RPMI7951 (cell line): ENCODE measurements at places on chromosomes 2 and 18. TPM values are rescaled to one million over a fixed set of nuclear protein-coding genes. Genes with fewer than 3 reads are reported as not detected.

CIB4 gene
- not detected in 2 replicates for total RNA-seq

LYG1 gene
- 0.49 and 2.4 TPM in 2 replicates for total RNA-seq

CHN1 gene
- total RNA-seq, result 131 and 163 TPM in 2 replicates

GYPC gene
- 185 and 192 TPM in 2 replicates for total RNA-seq

AOX1 gene
- total RNA-seq, result 26.8 and 27.5 TPM in 2 replicates

PTPN4 gene
- total RNA-seq, result 19.2 and 21.1 TPM in 2 replicates

B3GNT7 gene
- 0.49 and 0.60 TPM in 2 replicates for total RNA-seq

SERPINB4 gene
- not detected in 2 replicates for total RNA-seq

FBLN7 gene
- total RNA-seq, result 10.2 and 10.4 TPM in 2 replicates

ACMSD gene
- not detected in 2 replicates for total RNA-seq

ZNF804A gene
- total RNA-seq, result 0.10 and 0.24 TPM in 2 replicates

RAB6C gene
- total RNA-seq, result not detected in 2 replicates

RNF149 gene
- 30.3 and 40.6 TPM in 2 replicates for total RNA-seq

C2orf49 gene
- 21.7 and 26.2 TPM in 2 replicates for total RNA-seq

SNED1 gene
- total RNA-seq, result 63.7 and 65.5 TPM in 2 replicates

APOB gene
- total RNA-seq, result not detected in 2 replicates

TTR gene
- total RNA-seq, result not detected in 2 replicates

RAD51AP2 gene
- total RNA-seq, result not detected in 2 replicates
